Dermis blood vessel endothelial cell (primary cell): ENCODE measurements at places on chromosomes 1 and 21. TPM values are rescaled to one million over a fixed set of nuclear protein-coding genes. Genes with fewer than 3 reads are reported as not detected.

The SNX7 gene
- 37.9 and 54.0 TPM in 2 replicates for total RNA-seq

The SELP gene
- total RNA-seq, result 2.6 and 5.3 TPM in 2 replicates

The SYCP1 gene
- not detected in 2 replicates for total RNA-seq

The TSHB gene
- total RNA-seq, result not detected in 2 replicates

The KANK4 gene
- total RNA-seq, result not detected in 2 replicates

The POLR3GL gene
- total RNA-seq, result 17.1 and 17.2 TPM in 2 replicates

The CR1 gene
- not detected in 2 replicates for total RNA-seq

The SLC19A1 gene
- 5.8 and 13.5 TPM in 2 replicates for total RNA-seq

The PLEKHA6 gene
- 0.51 and 3.5 TPM in 2 replicates for total RNA-seq

The CCDC185 gene
- total RNA-seq, result 0.17 TPM in 1 of 2 replicates, not detected in the other

The S100A4 gene
- 7.1 and 22.6 TPM in 2 replicates for total RNA-seq

GRCh38 chr21:25457411-25457810 lies 149.9 kb downstream of the MRPL39 start:
- peak; percentile 2 for DNase-seq

GRCh38 chr1:240338837-240339236 lies 247.2 kb downstream of the FMN2 start:
- no peak for DNase-seq

- no peak for DNase-seq
Observed at GRCh38 chr1:21331752-21332478, 41.7 kb upstream of the ECE1 start.

DNA sequence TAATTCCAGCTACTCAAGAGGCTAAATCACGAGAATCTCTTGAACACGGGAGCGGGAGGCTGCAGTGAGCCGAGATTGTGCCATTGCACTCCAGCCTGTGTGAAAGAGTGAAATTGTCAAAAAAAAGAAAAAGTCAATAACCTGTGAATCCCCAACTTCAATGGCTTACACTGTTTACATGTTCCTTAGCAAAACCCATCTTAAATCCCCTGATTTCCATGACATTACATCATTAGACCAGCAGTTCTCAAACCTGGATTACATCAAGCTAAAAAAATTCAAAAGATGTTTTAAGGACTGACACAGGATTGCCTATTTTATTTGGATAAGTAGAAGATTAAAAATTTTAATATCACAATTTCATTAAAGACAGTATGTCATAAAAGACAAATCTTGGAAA lies 12.4 kb downstream of the GPBP1L1 start:
- no peak for DNase-seq

GRCh38 chr1:205225901-205226765 lies 1.6 kb upstream of the TMCC2 start:
- no peak for DNase-seq

- DNase-seq, result no peak
Observed at GRCh38 chr1:156802421-156802935, 14.2 kb downstream of the SH2D2A start.

DNA sequence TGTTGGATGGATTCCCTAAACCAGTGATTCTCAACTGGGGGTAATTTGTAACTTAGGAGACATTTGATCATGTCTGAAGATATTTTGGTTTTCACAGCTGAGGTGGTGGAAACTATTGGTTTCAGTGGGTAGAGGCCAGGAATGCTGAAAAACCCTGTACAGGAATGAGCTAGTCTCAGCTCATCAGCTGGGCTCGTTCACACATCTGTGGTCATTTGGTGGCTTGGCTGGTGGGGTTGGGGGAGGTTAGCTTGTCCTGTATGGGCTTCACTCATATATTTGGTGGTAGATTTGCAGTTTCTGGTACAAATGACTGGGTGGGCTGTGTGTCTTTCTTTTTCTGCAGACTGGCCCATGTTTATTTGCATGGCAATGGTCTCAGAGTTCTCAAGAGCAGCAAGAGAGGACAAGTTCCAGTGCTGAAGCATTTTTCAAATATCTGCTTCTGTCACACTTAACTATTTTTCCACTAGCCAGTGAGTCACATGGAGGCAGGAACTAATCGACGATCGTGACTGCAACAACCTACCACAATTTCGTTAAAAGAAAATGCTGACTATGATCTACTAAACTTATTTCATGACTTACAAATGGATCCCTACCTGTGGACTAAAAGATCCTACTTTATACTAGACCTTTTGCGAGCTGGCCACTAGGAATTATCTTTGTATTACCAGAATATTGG lies 321.7 kb upstream of the PLXNA2 start:
- no peak for DNase-seq

GRCh38 chr21:19034560-19034959 lies 631.0 kb upstream of the TMPRSS15 start:
- DNase-seq, result no peak

GRCh38 chr1:57162607-57163261 lies 196.9 kb upstream of the C8B start:
- DNase-seq, result no peak

GRCh38 chr1:21245688-21246229 lies 44.5 kb downstream of the ECE1 start:
- no peak for DNase-seq

- DNase-seq, result no peak
Observed at GRCh38 chr1:173408886-173409285, 68.2 kb upstream of the PRDX6 start.

DNA sequence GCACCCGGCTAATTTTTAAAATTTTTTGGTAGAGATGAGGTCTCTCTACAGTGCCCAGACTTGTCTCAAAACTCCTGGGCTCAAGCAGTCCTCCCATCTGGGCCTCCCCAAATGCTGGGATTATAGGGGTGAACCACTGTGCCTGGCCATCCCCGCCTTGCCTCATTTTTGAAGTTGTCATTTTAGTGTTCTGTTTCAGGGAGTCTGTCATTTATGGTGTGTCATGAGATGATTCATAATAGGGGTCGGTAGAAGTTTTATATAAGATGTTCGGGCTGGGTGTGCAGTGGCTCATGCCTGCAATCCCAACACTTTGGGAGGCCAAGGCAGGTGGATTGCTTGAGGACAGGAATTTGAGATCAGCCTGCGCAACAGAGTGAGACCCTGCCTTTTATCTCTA lies 8.5 kb downstream of the PRCC start:
- no peak for DNase-seq
